ENCODE measurements at places on chromosomes 1 and 21.
A peak's percentile ranks its signal among the peaks of the same experiment; 100 is the strongest.

GRCh38 chr1:20719261-20719660, 1.5 kb upstream of the KIF17 start:
- DNase-seq: no peak

- no peak for DNase-seq
Measured at GRCh38 chr1:54137534-54138061, 15.2 kb downstream of the CDCP2 start.

GRCh38 chr1:11156441-11156840, 32.7 kb upstream of the ANGPTL7 start:
- DNase-seq: no peak

DNA sequence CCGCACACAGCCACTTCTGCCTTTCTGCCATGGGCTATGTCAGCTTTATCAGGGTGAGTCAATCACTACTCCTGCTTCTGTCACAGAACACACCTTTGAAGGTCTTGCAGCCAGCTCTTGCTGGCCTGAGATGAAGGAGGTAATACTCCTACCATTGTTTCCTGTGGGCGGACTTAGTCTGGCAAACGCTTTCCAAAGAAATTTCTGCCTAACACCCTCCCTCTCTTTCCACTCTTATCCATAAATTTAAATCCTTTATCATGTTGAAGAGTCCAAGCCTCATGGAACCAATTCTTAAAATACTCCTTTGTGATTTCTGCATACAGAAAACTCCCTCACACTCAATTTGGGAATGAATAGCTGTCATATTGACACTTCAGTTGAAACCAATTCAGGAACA, 633.1 kb upstream of the CHRM3 start:
- no peak for DNase-seq

- no peak for DNase-seq
Measured at GRCh38 chr1:165284454-165284853, 72.1 kb downstream of the LMX1A start.

DNA sequence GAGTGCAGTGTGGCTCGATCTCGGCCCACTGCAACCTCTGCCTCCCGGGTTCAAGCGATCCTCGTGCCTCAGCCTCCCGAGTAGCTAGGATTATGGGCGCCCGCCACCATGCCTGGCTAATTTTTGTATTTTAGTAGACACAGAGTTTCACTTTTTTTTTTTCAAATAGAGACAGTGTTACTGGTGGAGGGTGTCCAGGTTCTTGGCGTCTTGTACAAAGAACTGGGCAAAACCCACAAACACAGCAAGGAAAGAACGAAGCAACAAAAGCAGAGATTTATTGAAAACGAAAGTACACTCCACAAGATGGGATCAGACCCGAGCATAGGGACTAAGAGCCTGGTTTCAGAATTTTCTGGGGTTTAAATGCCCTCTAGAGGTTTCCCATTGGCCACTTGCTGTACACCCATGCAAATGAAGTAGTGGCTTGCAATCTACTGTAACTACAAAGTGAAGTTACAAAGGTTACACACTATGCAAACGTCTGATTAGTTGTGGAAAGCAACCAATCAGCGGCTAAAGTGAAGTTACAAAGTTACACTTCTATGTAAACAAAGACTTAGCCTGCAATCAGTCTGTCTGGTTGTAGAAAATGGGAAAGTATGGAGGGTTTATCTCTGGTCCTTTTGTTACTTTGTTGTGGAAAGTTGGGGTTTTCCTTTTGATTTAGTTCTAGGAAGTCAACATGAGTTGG, 199.1 kb downstream of the DYRK1A start:
- no peak for DNase-seq

- DNase-seq: no peak
Measured at GRCh38 chr1:85240174-85240601, 19.3 kb downstream of the C1orf52 start.

- peak; percentile 30 for DNase-seq
Measured at GRCh38 chr1:243508303-243508713, 252.5 kb downstream of the SDCCAG8 start.

DNA sequence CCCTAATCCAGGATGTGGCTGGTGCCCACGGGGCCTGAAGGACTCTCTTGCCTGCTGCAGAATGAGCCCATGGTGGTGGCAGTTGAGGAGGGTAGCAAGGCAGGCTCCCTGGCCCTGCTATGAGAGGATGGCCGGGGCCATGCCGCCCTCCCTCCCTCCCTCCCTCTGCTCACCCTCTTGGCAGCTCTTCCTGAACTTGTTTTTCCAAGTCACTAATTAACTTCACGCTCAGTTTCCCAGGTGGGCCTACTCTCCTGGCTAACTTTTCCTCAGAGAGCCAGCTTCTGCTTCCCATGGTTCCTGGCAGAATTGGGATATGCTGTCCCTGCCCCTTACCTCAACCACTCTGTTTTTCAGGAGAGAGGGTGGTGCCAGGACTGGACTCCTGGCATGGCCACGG, 10.2 kb downstream of the KCNC4 start:
- DNase-seq: no peak

DNA sequence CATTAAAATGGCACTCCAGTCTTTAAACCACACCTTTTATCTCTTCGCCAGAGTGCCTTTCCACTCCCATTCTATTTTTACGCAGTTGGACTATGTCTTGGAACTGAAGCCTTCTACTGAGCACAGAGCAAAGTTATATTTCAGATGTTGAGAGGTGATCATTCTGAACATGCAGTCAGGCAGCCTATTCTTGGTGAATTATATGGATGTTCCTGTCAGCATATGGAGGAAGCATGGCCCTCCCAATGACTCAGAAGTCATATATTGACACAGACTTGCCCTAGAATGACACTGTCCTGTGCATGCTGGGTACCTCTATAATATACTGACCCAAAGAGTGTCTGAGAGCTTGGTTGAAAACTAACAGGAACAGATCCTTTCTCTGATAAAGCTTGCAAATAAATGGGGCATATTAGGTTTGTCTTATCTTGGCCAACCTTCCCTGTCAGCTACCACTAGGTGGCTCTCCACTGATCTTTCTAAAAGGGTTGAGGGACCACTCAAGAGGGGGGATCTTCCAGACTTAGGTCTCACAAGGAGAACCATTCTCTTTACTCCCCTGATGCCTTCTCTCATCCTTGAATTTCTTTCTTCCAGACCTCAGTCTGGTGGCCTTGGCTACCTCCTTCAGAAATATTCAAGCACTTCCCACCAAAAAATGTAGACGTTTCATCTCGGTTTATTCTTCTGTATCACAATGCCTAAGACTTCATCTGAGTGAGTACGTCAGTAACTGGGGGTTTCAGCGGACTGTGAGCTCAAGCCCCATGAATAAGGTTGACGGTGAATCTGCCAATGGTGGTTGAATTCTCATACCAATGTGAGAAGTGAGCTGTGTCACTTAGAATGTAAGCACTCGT, 11.8 kb upstream of the ALG14 start:
- peak; percentile 32 for DNase-seq

DNA sequence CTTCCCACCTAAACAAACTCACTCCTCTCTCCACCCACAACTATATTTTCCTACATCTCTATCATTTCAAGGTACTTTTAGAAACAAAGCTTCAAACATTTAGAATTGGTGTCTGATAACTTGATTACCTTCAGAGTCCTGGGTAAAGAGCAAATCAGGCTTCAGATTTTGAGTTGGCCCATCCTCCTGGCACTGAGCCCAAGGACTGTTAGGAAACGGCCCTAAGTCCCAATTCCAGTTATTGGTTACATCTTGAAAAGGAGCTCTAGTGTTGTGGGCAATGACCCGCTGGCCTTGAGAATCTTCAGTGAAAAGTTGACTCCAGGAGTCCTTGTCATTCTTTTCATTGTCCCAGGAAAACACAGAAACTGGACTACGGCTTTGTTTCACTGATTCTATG, 15.1 kb downstream of the MTFR1L start:
- DNase-seq: no peak

DNA sequence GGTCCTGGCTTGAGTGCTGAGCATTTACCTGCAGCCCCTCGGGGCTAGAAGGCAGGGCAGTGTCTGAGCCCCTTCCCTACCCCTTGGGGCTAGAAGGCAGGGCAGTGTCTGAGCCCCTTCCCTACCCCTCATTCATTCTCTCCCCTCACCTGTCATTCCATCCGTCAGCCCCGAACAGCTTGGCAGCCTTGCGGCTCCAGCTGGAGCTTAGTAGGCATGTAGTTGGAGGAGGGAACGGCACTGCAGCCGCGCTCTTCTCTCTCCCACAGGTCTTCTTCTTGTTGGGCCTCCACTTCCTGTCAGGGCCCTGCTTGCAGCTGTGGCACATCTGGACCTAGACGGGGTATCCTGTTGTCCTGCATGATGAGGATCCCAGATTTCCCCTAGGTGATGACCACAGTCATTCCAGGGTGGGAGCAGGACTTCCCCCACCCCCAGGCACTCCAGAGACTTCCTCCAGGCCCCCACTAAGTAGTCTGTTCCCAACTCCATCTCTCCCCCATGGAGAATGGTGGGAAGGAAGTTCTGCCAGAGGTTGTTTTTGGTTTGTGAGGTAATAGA, 22.2 kb downstream of the MAPKAPK2 start:
- DNase-seq: no peak

Measured in memory B cell (primary cell).